ENCODE measurements at places on chromosomes 7 and 10. TPM values are rescaled to one million over a fixed set of nuclear protein-coding genes. Genes with fewer than 3 reads are reported as not detected.

The VGF gene
- 0.24 TPM for total RNA-seq

The IQUB gene
- 0.43 TPM for total RNA-seq

The SEMA3C gene
- total RNA-seq = 267 TPM

The RPEL1 gene
- total RNA-seq = under 0.01 TPM

The PNLIP gene
- not detected for total RNA-seq

The HOXA6 gene
- total RNA-seq = not detected

The SNX10 gene
- total RNA-seq = 1.1 TPM

The GNGT1 gene
- total RNA-seq = not detected

The TET1 gene
- 0.21 TPM for total RNA-seq
